ENCODE measurements at places on chromosomes 1 and 21. TPM values are rescaled to one million over a fixed set of nuclear protein-coding genes. Genes with fewer than 3 reads are reported as not detected.

Gene GPR161
- 0.20 TPM for total RNA-seq

DNA sequence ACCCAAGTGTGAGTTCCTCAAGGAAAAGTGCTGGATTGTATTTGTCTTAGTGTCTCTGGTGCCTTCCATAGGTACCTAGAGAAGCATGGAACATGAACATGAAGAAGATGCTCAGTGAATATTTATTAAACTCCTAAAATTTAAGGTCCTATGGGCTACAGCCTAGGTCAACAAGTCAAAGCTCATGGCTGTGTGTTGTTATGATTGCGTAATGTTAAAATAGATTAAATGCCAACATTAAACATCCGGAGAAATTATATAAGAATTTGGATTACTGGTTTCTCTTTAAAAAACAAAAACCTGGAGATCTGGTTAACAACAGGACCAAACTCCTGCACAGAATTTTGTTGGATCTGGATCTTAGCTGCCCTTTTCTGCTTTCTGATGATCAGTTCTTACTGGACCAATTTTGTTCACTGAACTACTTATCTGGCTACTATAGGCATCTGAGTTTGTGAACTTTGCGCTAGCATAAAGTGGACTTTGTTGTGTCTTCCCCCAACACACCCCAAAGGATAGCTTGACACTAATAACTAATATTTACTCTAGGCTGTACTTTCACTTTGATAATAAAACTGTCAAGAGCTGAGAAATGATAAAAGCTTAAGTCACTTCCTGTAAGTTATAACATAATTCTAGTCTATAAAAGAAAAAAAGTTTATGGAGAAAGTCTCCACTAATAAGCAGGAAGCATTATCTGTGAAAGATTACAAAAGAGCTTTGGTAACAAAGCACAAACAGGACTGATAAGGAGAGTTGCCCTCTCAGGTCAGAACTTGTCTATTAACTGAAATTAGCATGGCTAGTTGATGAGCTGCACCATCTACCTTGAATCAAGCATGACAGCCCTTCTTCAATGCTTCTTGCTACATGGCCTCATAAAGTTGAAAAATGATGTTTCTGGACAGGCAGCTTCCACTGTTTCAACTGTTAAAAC, 20.7 kb downstream of the F5 start:
- DNase-seq = no peak
- H3K4me1 ChIP-seq = peaks cover 3% of the 10 kb centered on the region
- H3K27me3 ChIP-seq = no peaks in the 10 kb centered on the region
- peaks cover 6% of the 10 kb centered on the region for H3K36me3 ChIP-seq

Gene NR1I3
- not detected for total RNA-seq

Gene RAB4A
- 38.1 TPM for total RNA-seq

DNA sequence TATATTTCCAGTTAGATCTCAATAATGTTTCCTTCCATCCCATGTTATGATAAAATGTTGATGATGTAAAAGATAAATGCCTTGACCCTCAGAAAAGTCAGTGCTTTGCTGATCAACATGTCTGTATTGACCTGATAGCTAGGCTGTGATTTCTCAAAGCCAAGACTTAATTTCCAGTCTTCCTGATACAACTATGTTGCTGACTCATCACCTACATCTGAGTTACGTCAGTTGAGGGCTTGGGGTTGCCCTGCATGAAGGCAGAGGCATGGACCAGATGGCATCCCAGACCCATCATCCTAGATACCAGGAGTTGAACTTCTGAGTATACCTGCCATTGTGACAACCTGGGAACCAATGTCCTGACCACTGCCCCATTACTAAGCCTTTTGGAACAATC, 4.8 kb downstream of the LCE1D start:
- H3K27ac ChIP-seq = no peak overlapping the region
- no peak for DNase-seq
- H3K36me3 ChIP-seq = no peaks in the 10 kb centered on the region
- H3K4me3 ChIP-seq = no peak overlapping the region

Gene LCE1A
- not detected for total RNA-seq

Gene LRRC71
- total RNA-seq = not detected

DNA sequence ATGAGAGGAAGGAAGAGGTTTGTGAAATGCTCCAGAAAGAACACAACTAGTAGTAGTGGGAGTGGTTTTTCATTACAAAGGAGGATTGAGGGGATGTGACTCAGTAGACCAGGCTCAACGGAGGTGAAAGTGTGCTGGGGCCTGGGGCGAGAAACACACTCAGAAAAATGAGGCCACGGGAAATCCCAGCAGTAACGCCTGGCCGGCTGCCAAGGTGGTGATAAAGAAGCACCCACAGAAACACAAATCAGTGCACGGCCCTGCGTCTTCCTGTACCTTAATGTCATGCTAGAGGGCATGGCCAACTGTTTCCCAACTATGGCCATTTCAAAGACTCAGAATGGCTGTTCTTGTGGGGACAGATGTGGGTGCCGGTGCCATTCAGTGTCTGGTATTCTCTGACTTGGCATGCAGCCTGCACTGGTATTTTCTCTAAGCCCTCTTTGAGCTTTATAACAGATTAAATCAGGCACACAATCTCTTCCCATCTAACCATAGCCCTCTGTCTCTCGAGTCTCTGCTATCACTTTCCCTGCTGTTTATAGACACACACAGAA, 38.2 kb downstream of the URB2 start:
- H3K27me3 ChIP-seq = no peaks in the 10 kb centered on the region
- DNase-seq = peak; percentile 54
- H3K27ac ChIP-seq = no peak overlapping the region

Gene ALDH4A1
- total RNA-seq = 3.3 TPM

DNA sequence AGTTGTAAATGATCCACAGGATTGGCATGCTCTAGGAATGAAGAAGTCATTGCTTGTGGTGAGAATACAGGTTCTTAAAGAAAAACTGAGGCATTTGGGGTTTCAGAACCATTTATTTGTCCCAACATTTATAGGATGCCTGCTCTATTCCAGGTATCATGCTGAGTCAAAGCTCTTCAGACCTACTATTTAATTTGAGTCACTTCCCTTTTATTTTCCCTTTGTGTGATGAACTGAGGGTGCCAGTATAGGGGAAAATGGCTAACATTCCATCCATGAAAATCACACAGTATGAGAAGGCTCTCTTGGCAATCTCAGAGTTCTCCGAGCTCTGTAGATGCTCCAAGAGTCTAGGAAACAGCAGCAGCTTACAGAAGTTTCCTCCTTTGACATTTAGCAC, 110.4 kb downstream of the RNF220 start:
- H3K4me1 ChIP-seq = peaks cover 4% of the 10 kb centered on the region
- H3K27me3 ChIP-seq = peaks cover 28% of the 10 kb centered on the region
- H3K27ac ChIP-seq = no peak overlapping the region
- H3K4me3 ChIP-seq = no peak overlapping the region
- DNase-seq = no peak
- H3K36me3 ChIP-seq = no peaks in the 10 kb centered on the region

DNA sequence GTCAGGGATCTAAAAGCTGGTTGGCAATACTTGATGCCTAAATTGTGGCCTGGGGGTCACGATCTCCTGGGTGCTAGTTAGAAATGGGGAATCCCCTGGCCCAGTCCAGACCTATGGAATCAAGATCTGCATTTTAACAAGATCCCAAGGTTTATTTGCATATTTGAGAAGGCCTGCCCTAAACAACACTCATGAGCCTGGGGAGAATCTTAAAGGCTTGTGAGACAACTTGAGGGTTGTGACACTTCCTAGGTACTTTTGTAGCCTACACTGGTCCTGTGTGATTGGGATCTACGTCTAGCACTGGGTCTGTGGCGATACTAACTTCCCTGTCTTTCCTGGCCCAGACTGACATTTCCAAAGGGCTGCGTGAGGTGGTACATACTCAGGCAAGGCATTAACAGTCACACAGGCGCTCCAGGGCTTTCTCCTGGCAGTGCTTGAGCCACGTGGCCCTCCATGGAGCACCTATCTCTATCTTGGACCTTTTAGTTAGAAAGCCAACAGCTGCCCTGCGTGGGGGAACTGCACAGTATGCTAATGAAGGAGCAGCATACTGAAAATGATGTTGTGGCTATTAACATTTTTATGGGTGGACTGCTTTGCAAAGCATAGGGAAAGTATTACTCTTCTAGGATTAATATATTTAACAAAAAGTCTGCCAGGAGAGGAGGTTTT, 263.1 kb downstream of the ST6GALNAC3 start:
- no peaks in the 10 kb centered on the region for H3K4me1 ChIP-seq
- H3K27me3 ChIP-seq = no peaks in the 10 kb centered on the region
- DNase-seq = no peak

- no peak overlapping the region for H3K4me3 ChIP-seq
- H3K27me3 ChIP-seq = peaks cover 4% of the 10 kb centered on the region
- H3K4me1 ChIP-seq = no peaks in the 10 kb centered on the region
- H3K36me3 ChIP-seq = no peaks in the 10 kb centered on the region
- no peak overlapping the region for H3K27ac ChIP-seq
Observed at GRCh38 chr1:160884579-160884978, 401 bp downstream of the ITLN1 start.

Gene AQP10
- total RNA-seq = not detected

DNA sequence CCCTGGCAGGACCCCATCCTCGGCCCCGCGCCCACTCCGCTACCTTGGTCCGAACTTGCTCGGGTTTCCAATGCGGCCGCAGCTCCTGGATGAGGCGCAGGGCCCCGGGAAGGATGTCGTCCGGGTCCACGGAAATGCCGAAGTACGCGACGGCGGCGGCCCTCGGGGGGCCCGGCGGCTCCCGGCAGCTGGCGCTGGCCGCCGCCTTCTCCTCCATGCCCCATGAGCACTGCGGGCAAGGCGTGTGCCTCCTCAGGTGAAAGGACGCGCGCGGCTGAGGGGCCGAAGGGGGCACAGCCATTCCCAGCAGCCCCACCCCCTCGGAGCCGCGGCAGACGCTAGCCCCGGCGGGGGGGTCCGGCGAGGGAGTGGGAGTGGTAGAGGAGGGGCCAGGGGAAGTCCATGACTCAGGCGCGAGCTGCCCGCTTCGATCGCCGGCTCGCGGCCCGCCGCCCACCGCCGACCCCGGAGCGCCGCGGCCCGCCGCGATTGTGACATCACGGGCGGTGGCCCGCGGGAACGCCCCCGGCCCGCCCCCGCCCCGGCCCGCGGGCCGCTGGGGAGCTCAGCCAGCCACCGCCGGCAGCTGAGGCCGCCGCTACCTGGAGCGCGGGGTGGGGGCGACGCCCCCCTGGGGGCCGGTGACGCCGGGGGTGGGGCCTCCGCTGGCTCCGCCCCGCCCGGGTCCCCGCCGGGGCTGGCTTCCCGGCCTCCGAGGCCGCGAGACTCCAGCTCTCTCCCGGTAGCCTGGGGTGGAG, at the start of gene ETNK2:
Gene ETNK2, minus strand, starts transcription at position 493 of the 758 bp plus-strand sequence. Its CDS starts 192 bp downstream, at position 301.
- H3K27me3 ChIP-seq = peaks cover 14% of the 10 kb centered on the region
- no peaks in the 10 kb centered on the region for H3K36me3 ChIP-seq
- peak; percentile 65 for DNase-seq

Gene HES3
- not detected for total RNA-seq

DNA sequence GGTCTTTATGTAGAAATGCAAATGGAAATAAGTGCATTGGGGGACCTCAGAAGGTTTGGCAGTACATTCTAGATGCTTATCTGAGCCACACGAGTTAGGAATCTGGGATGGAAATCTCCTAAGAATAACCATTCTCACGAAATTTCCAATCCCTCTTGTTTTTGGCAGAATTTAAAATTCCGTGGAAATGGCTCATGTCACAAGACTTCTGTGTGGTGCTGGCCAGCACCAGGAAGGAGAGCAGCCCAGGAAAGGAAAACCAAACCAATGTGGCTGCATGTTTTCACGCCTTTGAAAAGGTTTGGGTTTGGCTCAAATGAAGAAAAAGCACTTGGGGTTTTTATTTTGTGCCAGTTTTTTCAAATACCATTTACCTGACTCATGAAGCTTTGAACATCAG, 80.1 kb upstream of the KCNK2 start:
- no peak overlapping the region for H3K27ac ChIP-seq
- no peaks in the 10 kb centered on the region for H3K36me3 ChIP-seq
- no peak overlapping the region for H3K4me3 ChIP-seq
- no peaks in the 10 kb centered on the region for H3K27me3 ChIP-seq
- no peak for DNase-seq

DNA sequence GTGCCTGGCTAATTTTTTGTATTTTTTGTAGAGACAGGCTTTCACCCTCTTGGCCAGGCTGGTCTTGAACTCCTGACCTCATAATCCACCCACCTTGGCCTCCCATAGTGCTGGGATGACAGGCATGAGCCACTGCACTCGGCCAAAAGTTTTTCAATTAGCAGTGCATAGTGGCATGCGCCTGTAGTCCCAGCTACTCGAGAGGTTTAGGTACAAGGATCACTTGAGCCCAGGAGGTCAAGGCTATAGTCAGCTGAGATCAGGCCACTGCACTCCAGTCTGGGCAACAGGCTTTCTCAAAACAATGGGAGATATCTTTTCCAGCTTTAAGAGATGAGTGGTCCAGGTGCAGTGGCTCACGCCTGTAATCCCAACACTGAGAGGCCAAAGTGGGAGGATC, 30.8 kb downstream of the DAP3 start:
- H3K27ac ChIP-seq = no peak overlapping the region
- DNase-seq = no peak
- H3K4me3 ChIP-seq = no peak overlapping the region
- peaks cover 10% of the 10 kb centered on the region for H3K4me1 ChIP-seq
- peaks cover 12% of the 10 kb centered on the region for H3K36me3 ChIP-seq

- DNase-seq = no peak
- peaks cover 69% of the 10 kb centered on the region for H3K4me1 ChIP-seq
- H3K36me3 ChIP-seq = peaks cover 67% of the 10 kb centered on the region
- H3K4me3 ChIP-seq = peak overlapping the region; percentile 9
- no peaks in the 10 kb centered on the region for H3K27me3 ChIP-seq
Observed at GRCh38 chr1:160680399-160680798, 31.2 kb downstream of the CD48 start.

Gene PLA2G2A
- total RNA-seq = not detected

Gene RSPO1
- total RNA-seq = not detected

Gene ST6GALNAC3
- 0.48 TPM for total RNA-seq

GRCh38 chr1:71583756-71584155, 502.9 kb upstream of the ZRANB2 start:
- peaks cover 2% of the 10 kb centered on the region for H3K27me3 ChIP-seq
- no peaks in the 10 kb centered on the region for H3K36me3 ChIP-seq
- no peak overlapping the region for H3K4me3 ChIP-seq
- no peak for DNase-seq

Gene ACP6
- total RNA-seq = 18.2 TPM

DNA sequence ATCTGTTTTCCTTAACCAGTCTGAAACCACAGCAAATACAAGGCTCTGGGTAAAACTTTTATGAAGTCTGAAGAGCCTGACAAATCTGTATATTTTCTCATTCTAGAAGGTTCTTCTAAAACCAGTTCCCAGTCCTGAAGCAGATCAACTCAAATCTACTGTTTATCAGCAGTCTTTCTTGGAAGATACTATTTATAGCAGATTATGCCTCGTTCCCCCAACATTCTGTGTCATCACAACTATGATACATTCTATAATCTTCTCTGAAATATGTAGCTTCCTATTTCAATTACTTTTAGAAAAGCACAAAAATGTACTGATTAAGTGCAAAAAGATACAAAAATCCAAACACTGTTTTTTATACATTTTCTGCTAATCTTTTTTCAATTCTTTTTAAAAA, 67.5 kb downstream of the NIBAN1 start:
- no peak overlapping the region for H3K4me3 ChIP-seq
- no peak for DNase-seq
- H3K27me3 ChIP-seq = no peaks in the 10 kb centered on the region
- H3K27ac ChIP-seq = no peak overlapping the region
- no peaks in the 10 kb centered on the region for H3K4me1 ChIP-seq

Gene PKP1
- not detected for total RNA-seq
